ENCODE measurements at places on chromosomes 16 and 17.

GRCh38 chr16:12252616-12253015 lies 276.1 kb downstream of the SNX29 start:
- no peak for DNase-seq

DNA sequence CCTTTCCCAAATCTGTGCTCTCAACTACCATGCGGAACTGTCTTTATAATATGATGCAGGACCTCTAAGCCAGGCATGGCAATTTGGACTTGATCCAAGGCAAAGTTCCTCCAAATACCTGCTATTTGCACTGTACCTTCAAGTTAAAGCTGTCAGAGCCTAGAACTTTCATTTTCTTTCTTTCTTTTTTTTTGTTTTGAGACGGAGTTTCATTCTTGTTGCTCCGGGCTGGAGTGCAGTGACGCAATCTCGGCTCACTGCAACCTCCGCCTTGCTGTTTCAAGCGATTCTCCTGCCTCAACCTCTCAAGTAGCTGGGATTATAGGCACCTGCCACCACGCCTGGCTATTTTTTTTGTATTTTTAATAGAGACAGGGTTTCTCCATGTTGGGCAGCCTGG lies 51.7 kb downstream of the ARHGAP27 start:
- DNase-seq = no peak

DNA sequence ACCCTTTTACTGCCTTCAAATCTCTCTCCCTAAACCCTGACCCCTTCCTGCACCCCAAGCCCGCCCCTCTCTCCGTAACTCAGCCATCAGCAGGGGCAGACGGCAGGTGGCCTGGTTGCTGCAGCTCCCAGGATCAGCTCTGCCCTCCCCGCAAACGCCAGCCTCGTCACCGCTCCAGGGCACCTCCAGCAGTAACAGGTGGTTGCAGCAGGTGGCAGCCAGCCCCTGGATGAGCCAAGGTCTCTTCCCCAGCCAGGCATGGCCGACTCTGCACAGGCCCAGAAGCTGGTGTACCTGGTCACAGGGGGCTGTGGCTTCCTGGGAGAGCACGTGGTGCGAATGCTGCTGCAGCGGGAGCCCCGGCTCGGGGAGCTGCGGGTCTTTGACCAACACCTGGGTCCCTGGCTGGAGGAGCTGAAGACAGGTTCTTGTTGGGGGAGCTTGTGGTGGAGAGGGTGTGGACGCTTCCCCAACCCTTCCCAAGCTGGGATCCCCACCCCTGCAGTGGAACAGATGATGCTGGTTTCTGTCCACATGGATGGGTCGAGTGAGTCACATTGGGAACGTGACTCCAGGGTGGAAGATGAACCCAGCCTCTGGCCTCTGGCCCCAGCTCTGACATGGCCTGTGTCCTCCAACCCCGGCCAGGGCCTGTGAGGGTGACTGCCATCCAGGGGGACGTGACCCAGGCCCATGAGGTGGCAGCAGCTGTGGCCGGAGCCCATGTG lies 558 bp downstream of the HSD3B7 start:
- no peak for DNase-seq

DNA sequence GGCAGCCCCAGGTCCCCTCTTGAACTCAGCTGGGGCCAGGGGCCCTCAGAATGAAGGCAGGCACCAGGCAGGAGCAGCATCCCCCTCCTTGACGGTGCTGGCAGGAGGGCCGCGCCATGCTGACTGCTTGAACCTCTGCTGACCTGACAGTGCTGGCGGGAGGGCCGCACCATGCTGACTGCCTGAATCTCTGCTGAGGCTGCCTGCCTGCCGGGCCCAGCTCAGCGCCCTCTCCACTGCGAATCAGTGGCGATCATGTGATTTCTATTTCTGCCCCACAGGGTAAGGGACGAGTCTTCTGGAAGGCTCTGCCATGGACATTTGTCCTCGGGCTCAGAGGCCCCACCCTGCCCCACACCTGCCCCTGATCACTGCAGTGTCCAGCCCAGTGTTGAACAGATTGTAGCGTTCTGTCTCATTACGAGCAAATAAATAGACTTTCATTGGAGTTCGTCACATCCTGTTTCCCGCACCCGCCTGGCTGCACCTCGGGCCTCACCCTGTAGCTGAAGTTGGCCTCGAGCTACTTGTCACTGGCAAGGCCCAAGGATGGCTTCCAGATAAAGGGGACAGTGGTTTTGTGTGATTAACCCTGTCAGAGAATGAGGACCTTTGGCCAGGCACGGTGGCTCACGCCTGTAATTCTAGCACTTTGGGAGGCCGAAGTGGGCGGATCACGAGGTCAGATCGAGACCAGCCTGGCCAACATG lies 8.6 kb downstream of the C16orf90 start:
- DNase-seq = no peak

DNA sequence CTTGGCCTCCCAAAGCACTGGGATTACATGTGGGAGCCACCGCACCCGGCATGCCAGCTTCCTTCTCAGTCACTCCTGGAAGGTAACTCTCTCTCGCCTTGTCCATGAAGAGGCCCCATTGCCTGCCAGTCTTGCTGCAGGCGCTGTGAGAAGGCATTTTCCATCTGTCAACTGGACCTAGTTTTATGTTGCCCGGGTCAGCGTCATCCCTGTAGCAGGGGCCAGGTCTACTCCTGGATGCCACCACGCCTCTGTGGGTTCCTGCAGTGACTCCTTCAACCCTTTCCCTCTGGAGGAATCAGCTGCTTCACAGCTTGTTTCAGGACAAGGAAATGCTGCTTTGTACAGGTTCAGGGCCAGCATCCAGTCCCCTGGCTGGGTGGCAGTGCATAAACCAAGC lies 2.6 kb upstream of the NLRC3 start:
- no peak for DNase-seq

GRCh38 chr16:26317885-26318284 lies 626.1 kb downstream of the HS3ST4 start:
- no peak for DNase-seq

DNA sequence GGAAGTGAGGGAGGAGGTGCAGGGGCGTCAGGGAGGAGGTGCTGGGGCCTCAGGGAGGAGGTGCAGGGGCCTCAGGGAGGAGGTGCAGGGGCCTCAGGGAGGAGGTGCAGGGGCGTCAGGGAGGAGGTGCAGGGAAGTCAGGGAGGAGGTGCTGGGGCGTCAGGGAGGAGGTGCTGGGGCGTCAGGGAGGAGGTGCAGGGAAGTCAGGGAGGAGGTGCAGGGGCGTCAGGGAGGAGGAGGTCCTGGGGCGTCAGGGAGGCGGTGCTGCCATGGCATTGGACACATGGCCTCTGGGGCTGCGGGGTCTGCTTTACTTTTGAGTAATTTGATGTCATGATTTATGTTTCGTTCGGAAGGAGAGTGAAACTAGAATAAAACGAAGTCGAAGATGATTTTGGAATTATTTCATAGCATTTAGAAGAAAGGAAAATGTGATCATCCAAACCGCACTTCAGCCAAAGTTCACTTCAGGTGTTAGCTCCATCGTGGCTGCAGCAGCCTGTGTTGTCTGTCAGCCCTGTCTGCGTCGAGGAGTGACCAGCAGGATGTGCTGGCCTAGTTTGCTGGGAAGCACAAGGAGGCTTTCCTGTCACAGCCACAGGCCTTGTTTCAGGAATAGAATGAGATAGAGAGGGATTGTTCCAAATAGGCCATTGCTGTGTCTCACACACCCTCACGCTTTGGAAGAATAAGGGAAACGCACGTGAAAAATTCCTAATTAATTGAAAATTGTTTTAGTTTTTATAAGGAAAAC lies 42.8 kb downstream of the RAB11FIP3 start:
- no peak for DNase-seq

GRCh38 chr16:4925293-4925607 lies 11.7 kb downstream of the PPL start:
- DNase-seq = no peak

- DNase-seq = no peak
Observed at GRCh38 chr17:55527540-55528118, 16.4 kb upstream of the SMIM36 start.

DNA sequence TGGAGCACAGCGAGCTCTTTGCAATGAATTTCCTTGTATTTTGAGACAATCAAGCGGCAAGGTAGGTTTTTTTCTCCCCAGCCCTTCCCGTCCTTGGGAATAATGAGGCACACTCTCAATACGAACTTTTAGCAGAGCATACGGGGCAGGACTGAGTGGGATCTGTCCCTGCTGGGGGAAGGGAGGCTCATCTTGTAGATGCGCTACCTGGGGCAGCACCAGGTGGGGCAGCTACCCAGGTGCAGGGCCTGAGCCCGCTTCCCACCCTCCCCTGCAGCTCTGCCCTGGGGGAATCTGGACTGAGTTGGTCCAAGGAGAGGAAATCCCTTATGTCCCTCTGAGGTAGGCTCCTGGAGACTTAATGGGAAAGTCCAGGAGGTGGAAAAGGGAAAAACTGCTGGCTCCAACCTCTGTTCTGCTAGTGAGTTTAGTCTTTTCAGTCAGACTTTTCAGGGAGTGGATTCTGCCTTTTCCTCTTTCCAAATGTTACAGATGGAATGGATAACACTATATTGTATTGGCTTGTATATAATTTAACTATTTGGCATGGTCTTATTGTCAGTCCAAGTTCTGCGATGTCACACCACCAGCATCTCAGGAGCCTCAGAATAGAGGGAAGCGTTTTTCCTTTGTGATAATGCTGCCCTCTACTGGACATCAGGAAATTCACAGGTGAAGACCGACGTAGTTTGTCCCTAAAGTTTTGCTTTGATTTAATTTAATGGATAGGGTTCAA lies 9.6 kb upstream of the CES1 start:
- DNase-seq = no peak

GRCh38 chr17:76561799-76562268 lies 22.0 kb downstream of the PRCD start:
- no peak for DNase-seq

GRCh38 chr17:42702446-42702845 lies 20.1 kb downstream of the CNTNAP1 start:
- DNase-seq = no peak

DNA sequence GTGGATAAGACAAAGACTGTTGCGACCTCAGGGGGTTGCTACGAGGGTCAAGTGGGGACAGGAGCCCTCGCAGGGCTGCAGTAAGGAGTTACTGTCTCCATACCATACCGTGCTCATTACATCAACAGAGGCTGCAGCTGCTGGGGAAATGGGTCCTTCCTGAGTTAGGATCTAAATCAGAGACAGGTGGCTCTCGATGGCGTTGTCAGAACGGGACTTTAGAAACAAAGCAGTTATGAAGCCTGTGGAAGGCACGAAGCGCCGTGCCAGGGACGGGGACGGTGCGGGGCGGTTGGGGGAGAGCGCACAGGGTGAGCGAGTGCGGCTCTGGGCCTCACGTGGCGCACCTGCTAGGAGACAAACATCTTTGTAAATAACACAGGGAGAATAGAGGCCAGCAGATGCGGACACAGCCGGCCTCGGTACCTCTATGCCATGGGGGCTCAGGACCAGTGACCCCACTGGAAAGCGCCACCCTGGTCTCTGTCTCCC lies 34.4 kb downstream of the ZCCHC14 start:
- DNase-seq = no peak

DNA sequence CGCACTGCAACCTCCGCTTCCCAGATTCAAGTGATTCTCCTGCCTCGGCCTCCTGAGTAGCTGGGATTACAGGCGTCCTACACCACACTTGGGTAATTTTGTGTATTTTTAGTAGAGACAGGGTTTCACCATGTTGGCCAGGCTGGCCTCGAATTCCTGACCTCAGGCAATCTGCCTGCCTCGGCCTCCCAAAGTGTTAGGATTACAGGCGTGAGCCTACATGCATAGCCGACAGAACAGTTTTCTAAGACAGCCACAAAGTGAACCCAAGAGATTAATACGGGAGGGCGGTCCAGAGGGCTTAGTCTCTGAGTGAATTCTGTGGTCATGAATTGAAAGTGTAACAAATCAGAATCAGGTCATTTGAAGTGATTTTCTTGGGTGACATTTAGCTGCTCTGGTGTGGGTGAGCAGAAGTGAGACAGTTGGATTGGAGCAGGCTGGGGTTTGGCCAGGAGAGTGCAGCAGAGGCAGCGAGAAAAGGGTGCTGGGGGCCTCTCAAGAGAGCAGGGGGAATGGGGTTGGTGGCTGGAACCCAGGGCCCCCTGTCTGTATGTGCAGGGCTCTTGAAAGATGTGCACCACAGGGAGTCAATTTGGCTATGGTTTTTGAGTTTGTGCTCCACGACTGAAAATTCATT lies 231.4 kb upstream of the WSCD1 start:
- no peak for DNase-seq

DNA sequence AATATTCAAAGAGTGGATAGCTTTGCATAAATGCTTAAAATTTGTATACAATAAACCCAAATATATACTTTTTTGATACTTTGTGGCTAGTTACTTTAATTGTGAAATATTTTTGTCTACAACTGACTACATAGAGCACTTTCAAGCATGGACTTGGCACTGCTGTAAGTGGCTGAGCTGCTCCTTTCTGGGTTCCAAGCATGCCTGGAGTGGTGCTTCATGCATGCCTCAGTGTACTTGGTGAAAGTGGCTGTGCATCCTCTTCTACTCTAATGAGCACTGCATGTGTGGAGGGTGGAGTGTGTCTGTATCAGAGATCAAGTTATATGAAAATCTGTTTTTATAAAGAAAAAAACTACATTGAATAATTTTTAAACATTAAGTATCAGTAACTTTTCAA lies 94.1 kb downstream of the OMG start:
- DNase-seq = no peak

DNA sequence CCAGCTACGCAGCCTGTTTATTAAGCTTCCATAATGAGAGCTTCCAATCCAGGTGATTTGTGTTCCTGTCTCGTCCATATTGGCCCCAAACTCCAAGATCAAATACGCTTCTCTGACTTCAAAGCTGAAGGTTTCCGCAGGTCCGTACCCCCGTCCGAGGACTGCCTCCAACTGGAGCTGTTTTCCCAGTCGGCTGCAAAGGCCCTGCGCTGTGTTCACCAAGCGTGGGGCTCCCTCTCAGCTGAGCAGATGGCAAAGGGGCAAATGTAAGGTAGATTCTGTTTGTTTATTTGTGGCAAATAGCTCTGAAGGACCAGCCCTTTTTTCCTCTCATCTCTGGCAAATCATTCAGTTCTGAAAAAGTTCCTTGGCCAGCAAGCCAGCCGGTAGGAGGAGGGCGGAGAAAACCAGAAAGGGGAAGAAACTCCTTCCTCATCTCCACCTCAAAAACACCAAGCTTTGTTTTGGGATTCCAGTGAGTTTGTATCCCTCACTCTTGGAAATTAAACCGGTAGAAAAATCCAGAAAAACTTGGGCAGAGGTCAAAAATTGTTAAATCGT lies 35.2 kb downstream of the NXN start:
- no peak for DNase-seq

DNA sequence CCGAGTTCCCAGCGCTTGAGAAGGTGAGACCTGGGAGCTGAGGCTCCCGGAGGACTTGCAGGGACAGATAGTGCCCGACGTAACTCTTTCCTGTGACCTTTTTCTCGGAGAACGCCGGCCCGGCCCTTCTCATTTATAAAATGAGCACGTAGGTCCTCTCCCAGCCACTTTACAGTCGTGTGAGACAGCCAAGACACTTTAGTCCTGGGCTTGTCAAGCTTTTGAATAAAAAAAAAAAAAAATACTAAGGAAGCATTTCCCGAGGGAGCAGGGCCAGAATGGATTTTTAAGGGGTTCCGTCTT lies 241 bp downstream of the DRC3 start:
- no peak for DNase-seq

- peak; percentile 90 for DNase-seq
Observed at GRCh38 chr17:81037026-81037797, 2.3 kb downstream of the BAIAP2 start.
